ENCODE measurements at places on chromosomes 5 and 9.

DNA sequence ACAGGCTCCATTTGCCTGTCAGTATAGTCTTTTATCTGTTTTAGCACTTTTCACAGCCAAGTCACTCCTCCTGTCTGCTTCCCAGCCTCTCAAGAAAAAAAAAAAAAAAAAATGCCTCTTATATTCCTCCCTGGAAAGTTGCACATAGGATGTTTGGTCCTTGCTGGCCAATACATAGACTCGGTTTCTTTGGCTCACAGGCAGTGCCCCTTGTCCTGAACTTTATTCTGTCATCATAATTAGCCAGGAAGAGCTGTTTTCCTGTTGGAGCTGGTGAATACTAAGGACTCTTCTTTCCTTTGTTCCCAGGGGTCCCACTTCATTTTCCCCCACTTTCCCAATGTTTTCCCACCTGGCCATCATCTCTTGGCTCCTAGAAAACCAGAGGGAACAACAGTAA lies 191.2 kb downstream of the NR3C1 start:
- no peak for DNase-seq

- no peak for DNase-seq
Observed at GRCh38 chr9:86279839-86280238, 2.5 kb downstream of the ISCA1 start.

- peak; percentile 31 for DNase-seq
Observed at GRCh38 chr5:133552925-133553525, 59.3 kb downstream of the FSTL4 start.

DNA sequence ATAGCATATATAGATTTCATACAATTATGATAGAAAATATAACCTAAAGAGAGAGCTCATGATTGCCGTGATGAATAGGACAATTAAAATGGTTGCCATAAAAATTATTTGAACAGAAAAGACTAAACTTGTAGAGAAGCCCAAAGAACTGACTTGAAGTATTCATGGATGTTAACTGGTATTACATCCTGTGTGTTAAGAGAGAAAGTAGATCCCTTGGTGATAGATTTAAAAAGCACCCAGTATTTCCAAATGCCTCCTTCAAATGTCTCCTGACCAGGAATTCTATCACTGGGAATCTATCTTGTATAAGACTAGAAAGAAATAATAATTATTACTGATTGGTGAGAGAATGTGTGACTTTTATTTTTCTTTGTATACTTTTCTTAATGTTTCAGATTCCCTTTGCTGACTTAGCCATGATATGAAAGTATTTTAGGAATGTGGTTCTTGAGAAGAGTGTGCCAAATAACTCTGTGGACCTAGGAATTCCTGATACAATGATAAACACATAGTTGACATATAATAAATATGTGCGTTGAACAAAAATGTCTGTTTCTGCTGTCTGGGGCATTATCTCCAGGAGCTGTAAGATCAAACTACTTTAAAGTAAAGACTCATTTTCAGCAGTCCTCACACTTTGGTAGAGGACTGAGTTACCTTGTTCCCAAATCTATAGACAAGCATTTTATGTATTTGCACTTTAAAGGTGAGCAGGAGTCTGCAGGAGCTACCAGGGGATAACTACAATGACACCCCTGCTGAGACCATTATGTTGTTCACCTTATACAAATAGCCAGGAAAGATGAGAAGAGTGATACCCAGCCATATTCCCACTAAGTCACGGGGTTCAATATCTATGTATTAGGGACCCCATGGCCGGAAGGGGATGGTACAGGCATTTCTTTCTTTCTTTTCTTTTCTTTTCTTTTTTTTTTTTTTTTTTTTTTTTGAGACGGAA lies 211.1 kb upstream of the TLE4 start:
- DNase-seq = no peak

DNA sequence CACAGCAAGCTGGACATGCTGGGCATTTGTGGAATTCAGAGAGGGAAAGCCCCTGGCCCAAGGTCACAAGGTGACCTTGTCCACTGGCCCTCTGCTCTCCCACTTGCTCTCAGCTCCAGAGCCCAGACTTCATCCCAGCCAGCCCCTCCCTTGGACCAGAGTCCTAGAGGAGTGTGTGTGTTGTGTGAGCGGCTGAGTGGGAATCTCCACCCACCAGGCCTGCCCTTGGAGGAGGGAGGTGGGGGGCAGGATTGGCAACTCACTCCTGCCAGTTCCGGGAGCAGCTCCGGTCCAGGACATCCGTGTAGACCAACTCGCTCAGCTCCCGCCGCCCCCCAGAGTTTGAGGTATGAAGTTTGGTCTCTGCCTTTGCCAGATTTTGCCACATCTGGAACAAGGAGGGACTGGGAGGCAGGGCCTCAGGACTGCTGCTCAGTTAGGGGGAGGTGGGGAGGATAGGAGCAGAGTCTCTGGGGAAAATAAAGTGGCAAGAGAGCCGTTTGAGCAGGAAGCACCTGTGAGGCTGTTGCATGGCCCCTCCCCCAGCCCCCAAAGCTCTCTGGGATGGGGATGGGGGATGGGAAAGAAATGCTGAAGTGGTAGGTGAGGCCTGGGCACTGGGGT lies 1.4 kb downstream of the MZB1 start:
- no peak for DNase-seq

GRCh38 chr9:122562134-122562760 lies 9.3 kb downstream of the OR1N2 start:
- DNase-seq = no peak

DNA sequence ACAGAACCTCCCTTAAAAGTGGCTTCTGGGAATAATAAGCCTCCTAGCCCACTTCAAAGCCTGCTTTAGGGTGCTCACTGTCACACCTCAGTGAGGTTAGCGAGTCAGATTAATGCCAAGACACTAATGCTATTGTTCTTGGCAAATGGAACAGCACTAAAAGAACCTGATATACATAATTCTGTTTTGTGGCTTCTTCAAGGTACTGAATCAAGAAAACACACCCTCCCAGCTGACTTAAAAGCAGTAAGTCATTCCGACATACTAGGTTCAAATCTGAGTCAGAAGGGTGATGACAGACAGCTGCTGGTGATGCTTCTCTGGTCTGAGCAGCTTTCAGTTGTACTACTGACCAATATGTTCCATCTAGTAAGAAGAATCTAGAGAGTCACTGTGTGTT lies 121.6 kb downstream of the OXCT1 start:
- no peak for DNase-seq

DNA sequence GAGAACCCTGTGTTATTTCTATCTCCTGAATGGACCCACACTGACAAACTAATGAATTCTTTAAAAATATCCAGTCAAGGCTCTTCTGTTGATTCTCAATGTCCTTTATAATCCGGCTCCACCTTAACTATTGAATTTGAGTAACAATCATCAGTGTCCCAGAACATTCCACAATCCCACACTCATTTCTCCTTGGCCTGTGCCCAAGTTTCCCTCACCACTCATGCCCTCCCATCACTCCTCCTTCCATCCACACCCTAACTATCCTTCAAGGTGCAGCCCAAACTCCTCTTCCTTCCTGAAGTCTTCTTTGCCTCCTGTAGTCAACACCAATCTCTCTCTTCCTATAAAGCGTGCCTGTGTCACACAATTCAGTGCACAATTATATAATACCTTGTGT lies 106.1 kb downstream of the NUDT12 start:
- no peak for DNase-seq

DNA sequence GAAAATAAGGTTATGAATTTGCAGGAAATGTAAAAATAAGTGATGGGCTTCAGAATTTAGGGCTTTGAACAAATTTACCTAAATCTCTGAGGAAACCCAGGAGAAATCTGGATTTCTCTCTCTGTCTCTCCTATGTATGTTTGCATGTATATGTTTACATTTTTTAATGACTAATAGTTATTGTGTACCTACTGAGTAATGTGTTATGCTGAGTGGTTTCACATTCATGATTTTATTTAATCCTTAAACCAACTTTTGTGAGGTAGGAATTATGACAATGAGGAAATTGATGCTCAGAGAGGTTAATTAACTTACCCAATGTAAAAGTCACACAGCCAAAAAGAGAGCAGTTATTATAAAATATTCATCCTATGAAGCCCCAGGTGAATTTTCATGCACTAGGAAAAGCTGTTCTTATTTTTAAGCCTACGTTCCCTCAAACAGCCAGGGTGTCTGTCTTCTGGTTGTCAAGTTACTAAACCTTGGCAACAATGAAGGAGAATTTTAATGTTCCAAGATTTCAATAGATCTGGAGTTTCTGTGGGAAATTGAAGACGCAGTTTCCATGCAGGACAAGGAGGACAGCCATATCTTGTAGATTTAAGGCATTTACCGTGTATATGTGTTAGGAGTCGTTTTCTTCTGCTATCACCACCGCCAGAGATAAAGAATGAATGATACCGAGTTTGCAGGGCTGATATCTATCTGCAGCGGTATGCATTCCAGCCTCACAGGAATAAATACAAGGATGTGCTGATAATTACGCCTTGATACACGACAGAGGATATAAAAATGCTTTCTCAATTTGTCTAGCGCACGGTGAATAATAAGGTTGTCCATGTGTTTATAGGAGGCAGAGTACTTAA lies 484.8 kb downstream of the ZSWIM6 start:
- no peak for DNase-seq

GRCh38 chr9:122340161-122340560 lies 30.7 kb upstream of the PTGS1 start:
- no peak for DNase-seq

GRCh38 chr9:137156567-137157375 lies 13.1 kb downstream of the LRRC26 start:
- DNase-seq = no peak

GRCh38 chr5:94281236-94281801 lies 337.1 kb downstream of the KIAA0825 start:
- DNase-seq = no peak

GRCh38 chr5:57754616-57755015 lies 272.0 kb upstream of the ACTBL2 start:
- no peak for DNase-seq

GRCh38 chr9:72092820-72093219 lies 32.4 kb upstream of the C9orf57 start:
- no peak for DNase-seq

DNA sequence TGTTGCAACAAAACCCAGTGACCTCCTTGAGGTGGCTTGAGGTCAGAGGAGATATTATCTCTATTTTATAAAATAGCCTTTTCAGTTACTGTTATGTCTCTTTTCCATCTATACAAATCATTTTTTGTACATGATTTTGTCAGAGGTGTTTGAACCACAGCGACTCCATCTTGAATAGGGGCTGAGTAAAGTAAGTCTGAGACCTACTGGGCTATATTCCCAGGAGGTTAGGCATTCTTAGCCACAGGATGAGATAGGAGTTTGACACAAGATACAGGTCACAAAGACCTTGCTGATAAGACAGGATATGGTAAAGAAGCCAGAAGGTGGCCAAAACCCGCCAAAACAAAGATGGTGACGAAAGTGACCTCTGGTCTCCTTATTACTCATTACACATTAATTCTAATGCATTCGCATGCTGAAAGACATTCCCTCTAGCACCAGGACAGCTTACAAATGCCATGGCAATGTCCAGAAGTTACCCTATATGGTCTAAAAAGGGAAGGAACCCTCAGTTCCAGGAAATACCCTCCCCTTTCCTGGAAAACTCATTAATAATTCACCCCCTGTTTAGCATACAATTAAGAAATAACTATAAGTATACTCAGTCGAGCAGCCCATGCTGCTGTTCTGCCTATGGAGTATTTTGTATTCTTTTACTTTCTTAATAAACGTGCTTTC lies 283.9 kb upstream of the ISL1 start:
- DNase-seq = no peak

GRCh38 chr5:141734501-141735229 lies 52.6 kb upstream of the ARAP3 start:
- DNase-seq = peak; percentile 7

- DNase-seq = no peak
Observed at GRCh38 chr5:114362197-114362976, 517 bp downstream of the KCNN2 start.

GRCh38 chr9:121622387-121623203 lies 28.8 kb upstream of the DAB2IP start:
- DNase-seq = no peak

DNA sequence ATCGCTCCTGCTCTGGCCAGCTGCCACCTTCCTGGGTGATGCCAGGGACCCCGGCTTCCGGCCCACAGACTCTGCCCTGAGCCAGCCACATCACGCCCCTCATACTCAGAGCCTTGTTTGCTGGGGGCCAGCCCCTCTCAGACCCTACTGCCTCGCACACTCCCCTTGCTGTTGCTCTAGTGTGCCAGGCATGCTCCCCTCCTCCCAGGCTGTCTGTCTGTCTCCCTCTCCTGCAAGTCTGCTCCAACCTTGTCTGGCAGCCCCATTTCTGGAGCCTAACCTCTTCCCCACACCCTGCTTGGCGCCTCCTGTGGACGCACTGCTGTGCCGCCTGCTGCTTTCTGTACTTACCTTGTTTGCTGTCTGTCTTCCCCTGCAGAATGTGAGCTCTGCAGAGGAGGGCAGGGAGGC lies 184.7 kb downstream of the HSPA4 start:
- no peak for DNase-seq

DNA sequence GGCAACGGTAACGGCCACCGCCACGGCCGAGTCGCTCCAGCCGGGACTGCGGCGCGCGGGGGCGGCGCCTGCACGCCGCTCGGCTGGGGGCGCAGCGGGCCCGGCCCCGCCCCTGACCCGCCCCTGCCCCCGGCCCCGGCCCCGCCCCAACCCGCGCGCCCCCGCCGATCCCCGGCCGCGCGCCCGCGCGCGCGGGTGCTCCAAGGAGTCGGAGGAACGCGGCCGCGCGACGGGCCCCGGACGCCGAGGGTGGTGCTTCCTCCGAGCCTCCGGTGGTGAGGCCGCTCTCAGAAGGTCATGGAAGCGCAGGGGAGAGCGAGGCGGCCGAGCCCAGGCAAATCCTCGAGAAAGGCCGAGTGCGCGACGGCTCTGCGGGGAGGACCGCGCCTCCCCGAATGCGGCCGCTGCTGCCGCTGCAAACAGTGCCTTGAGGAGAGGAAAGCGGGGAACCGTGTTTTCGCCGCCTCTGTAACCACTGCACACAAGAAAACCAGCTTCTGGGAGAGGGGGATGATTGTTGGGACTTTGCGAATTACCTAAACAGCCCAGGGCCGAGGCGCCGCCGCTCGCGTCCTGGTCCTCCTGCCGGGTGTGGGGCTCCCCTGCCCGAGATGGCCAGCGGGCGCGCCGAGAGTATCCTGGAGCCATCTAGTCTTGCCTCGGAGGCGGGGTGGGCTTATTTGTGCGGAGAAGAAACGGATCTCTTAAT lies at the start of gene LIFR:
TSS of gene LIFR (minus strand) at position 48 of the 709 bp plus-strand sequence. CDS start 25,999 bp downstream, outside the sequence.
- peak; percentile 91 for DNase-seq

- DNase-seq = no peak
Observed at GRCh38 chr5:146515473-146516150, 378 bp downstream of the GPR151 start.

- DNase-seq = no peak
Observed at GRCh38 chr5:154375329-154376008, 70.3 kb upstream of the SAP30L start.

- no peak for DNase-seq
Observed at GRCh38 chr5:1670351-1670750, 129.3 kb downstream of the MRPL36 start.

DNA sequence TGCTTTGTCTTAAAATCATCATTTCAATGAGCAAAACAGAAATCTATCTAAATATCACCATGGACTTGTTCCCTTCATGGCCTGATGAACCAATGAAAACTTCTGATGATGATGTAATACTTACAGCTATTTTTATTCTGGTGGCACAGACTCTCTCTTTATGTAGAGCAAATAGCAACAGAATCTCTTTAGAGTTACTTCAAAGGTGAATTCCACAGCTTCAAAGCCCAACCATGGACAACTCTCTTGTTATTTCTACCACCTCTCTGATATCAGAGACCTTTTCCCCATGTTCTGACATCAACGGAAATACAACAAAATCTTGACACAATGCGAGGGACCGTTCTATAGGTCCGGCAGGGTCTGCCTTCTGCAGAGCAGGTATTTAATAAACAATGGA lies 70.1 kb downstream of the RETREG1 start:
- no peak for DNase-seq

Measured in NCI-H1105 treated with DMSO at 0.1 percent for 48 hours (cell line).